ENCODE measurements at places on chromosomes 4 and X. TPM values are rescaled to one million over a fixed set of nuclear protein-coding genes. Genes with fewer than 3 reads are reported as not detected.

DNA sequence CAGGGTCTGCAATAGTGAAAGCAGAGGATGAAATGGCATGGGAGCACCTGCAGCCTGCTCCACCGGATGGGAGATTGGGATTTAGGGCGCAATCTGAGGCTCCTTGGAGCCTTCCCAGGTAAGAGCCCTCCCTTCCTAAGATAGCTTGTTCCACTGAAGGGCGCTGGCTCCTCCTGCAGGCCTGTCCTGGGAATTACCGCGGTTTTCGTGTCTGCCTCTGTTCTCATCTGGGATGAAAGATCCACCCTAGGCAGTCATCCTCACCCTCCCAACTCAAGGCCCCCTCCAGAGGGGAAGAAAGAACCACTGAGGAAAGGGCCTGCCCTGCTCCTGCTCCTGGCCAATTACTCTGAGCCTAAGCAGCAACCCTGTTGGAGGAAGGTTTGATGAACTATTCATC is 547.5 kb downstream of the SMARCA1 start:
- no peak for DNase-seq

DNA sequence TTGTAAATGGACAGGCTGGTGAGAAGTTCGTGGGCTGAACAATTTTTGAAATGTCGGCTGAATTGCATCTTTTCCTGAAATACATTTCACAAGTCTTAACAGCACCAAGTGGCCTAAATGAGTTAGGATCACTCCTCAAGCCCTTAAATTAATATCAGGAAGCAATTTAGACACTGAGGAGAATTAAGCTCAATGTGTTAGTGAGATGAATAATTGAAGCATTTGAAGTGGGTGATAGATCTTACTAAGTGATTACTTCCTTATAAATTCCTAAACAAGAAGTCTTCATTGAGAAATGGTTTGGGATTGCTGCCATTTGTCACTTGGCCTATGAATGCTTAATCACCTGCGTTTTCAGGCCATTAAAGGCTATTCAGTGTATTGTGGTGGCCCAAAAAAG is 116.8 kb downstream of the NAA11 start:
- no peak for DNase-seq

MED12 gene
- 74.4 TPM for total RNA-seq

MGST2 gene
- total RNA-seq, result 39.6 TPM

PHEX gene
- total RNA-seq, result not detected

DUSP21 gene
- not detected for total RNA-seq

Measured in omental fat pad (tissue), 4 donors.